ENCODE measurements at places on chromosomes 3 and 15.

GRCh38 chr15:40536501-40536900 lies 28.3 kb downstream of the CCDC32 start:
- DNase-seq = no peak

- no peak for DNase-seq
Observed at GRCh38 chr3:186414735-186415419, 52.8 kb upstream of the DGKG start.

- peak; percentile 56 for DNase-seq
Observed at GRCh38 chr15:93028111-93028631, 60.8 kb downstream of the RGMA start.

- DNase-seq = no peak
Observed at GRCh38 chr3:158522221-158523136, 48.5 kb upstream of the MLF1 start.

DNA sequence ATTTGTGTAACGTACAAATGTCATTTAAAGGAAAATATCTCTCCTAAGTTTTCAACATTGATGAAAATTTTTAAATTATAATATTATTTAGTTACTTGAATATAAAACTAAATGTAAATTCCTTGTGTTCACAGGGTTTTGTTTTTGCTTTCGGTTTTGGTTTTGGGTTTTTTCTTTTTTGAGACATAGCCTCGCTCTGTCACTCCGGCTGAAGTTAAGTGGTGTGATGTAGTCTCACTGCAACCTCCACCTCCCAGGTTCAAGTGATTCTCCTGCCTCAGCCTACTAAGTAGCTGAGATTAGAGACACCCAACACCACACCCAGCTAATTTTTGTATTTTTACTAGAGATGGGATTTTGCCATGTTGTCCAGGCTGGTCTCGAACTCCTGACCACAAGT lies 79.3 kb upstream of the TCF12 start:
- DNase-seq = no peak

GRCh38 chr3:120568202-120568531 lies 28.0 kb upstream of the NDUFB4 start:
- no peak for DNase-seq

DNA sequence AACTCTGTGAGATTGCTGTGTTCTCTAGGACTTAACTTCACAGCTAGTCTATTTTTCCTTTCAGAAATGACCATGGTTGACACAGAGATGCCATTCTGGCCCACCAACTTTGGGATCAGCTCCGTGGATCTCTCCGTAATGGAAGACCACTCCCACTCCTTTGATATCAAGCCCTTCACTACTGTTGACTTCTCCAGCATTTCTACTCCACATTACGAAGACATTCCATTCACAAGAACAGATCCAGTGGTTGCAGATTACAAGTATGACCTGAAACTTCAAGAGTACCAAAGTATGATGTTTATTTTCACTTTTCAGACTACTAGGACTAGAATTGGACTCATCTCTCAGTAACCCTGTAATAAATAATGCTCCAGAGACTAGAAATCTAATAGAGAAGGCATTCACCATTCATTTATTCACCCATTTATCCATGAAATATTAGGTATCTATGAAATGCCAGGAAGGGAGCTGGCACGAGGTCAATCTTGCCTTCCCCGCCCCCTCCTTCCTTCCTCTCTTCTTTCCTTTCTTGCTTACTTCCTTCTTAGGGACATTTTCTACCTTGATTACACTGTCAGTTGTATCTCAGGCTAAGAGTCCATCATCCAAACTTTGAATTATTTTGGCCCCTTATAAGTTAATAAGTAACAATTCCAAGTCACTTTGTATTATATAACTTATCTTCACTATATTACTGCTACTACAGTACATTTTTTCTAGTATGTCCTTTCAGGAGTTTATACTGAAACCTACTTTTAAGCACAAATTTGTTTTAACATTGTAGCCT lies 91.0 kb downstream of the PPARG start:
- DNase-seq = no peak

DNA sequence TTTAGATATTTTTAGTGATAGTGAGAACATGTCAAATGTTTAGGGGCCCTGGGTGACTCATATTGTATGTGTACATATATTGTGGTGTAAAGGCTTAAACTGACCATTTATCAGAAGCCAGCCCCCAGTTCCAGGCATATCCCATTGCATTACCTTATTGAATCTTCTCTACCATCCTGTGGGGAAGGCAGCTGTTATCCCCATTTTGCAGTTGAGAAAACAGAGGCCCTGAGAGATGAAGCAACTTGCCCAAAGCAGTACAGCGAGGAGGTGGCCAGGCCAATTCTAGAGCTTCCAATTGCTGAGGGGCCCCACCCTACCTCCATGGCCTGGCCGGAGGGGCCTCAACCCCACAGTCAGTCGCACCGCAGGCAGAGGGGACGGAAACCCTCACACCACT lies 47.9 kb downstream of the ZNF710 start:
- no peak for DNase-seq

- DNase-seq = no peak
Observed at GRCh38 chr15:58952751-58953150, 19.3 kb upstream of the SLTM start.

- DNase-seq = no peak
Observed at GRCh38 chr15:23912191-23912590, 225.1 kb upstream of the NDN start.

GRCh38 chr3:149376718-149377407 lies 586 bp downstream of the TM4SF1 start:
- DNase-seq = no peak

- no peak for DNase-seq
Observed at GRCh38 chr3:153856932-153857331, 264.3 kb upstream of the ARHGEF26 start.

DNA sequence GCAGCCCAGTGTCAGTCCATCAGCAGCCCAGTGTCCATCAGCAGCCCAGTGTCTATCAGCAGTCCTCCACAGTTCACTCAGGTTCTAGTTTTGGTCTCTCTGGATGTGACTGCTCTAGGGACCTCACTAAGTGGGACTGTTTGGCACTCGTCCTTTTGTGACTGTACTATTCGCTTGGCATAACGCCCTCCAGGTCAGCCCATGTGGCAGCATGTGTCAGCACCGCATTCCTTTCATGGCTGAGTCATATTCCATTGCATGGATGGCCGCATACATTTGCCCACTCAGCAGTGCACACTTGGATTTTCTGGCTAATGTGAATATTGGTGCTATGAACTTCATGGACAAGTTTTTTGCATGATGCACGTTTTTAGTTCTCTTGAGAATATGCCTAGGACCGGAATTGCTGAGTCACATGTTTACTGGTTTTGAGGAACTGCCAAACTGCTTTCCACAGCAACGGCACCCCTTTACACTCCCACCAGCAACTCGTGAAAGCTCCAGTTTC lies 16.4 kb downstream of the CHST13 start:
- DNase-seq = peak; percentile 27

GRCh38 chr15:45449916-45450867 lies 71.8 kb upstream of the GATM start:
- DNase-seq = no peak

- no peak for DNase-seq
Observed at GRCh38 chr15:92653366-92653765, 2.2 kb downstream of the FAM174B start.

DNA sequence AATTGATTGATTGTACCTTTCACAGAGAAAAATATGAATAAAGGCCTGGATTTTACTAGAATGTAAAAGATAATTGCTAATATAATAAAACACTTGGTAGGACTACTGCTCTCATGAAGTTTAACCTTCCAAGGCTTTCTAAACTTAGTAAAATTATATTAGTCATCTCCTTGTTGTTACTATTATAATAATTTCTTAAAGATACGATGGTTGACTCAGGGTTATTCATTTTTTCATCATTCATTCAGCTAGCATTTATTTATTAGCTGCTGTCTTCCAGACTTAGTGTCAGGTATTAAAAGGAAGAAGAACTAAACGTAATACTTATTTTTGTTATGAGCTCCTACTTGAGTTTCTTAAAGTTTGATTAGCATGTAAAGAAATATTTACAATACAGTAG lies 771.6 kb upstream of the NR2F2 start:
- DNase-seq = no peak

DNA sequence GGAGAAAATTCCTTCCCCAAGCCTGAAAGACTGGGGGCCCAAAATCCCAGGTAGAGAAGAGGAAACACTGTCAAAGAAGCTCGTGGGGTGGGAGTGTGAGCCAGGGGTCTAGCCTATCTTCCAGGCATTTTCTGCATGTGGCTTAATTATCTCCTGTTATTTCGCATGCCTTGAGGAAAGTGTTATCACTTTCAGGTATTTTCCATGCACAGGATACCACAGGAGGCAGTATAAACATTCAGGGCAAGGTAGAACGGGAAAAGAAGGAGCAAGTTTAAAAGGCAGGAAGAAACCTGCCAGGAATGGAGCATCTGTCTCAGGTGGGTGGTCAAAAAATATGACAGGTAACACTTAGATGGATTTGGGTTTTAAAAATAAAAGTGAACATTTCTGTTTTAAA lies 575.3 kb upstream of the ZNF385D start:
- no peak for DNase-seq
